ENCODE measurements at places on chromosomes 2 and 18. TPM values are rescaled to one million over a fixed set of nuclear protein-coding genes. Genes with fewer than 3 reads are reported as not detected.

- DNase-seq: no peak
Measured at GRCh38 chr18:34002130-34002529, 222.6 kb downstream of the NOL4 start.

The FOXD4L1 gene
- total RNA-seq: 0.23 TPM

DNA sequence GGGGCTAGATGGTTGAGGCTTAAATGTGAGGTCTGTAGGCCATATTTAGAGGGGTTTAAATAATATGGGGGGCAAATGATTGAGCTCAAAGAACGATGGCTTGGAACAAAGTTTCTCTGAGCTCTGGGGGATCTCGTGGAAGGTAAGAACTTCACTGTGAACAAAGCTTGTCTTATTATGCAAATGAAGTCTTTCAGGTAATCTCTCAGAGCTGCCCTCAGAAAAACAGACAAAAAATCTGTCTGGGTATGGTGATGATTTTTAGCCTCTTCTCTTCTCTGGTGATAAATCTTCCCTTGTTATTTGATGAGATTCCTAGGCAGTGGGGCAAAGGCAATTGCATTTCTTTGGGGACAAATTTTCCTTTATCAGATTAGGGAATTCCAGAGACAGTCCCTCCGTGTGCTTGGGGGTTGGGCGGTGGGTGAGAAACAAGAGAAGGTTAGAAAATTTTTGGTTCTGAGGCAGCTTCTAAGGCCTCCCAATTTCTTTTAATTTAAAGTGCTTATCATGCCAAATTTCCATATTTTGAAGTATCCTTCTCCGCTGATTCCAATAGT is 760.4 kb downstream of the TSN start:
- no peak for DNase-seq

DNA sequence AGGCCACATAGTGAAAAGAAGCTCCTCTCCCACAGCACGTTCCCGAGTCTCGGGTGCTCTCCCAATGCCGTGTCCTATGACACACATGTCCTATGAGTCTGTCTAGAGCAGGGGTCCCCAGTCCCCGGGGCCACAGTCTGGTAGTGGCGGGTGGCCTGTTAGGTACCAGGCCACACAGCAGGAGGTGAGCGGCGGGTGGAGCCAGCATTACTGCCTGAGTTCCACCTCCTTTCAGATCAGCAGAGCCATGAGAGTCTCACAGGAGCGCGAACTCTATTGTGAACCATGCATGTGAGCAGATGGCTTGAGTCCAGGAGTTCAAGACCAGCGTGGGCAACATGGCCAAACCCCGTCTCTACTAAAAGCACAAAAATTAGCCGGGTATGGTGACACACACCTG is 112.6 kb downstream of the ZBTB7C start:
- DNase-seq: no peak

The MPP4 gene
- not detected for total RNA-seq

GRCh38 chr2:219079417-219079816 is 18.7 kb upstream of the IHH start:
- no peak for DNase-seq

GRCh38 chr18:41378598-41378997 is 576.4 kb upstream of the PIK3C3 start:
- DNase-seq: no peak

DNA sequence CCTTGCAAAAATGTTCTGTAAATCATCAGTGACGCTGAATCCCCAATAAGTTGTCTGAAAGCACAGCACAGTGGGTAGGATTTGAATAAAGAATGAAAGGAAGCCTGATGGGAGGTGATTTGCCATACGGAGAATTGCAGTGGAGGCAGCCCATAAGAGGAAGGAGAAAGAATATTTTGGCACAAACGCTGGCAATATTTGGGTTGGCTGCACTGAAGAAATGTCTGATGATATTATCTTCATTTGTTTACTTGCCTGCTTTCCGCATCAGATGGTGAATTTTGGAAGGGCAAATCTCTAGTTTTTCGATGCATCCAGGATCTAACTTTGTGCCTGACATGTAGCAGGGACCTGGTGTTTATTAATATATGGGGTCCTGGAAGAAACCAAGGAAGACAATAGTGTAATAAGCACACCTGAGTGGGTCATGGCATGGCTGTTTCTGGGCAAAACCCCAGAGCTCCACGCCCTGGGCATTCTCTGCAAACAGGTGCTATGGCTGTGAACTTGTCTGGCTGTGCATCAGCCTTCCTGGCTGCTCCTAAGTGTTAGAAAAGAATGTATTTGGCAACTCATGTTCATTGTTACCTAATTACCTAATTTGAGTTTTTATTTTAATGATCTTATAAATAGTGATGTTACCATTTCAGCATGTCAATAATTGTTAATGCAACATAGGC is 5.9 kb downstream of the GALR1 start:
- no peak for DNase-seq

DNA sequence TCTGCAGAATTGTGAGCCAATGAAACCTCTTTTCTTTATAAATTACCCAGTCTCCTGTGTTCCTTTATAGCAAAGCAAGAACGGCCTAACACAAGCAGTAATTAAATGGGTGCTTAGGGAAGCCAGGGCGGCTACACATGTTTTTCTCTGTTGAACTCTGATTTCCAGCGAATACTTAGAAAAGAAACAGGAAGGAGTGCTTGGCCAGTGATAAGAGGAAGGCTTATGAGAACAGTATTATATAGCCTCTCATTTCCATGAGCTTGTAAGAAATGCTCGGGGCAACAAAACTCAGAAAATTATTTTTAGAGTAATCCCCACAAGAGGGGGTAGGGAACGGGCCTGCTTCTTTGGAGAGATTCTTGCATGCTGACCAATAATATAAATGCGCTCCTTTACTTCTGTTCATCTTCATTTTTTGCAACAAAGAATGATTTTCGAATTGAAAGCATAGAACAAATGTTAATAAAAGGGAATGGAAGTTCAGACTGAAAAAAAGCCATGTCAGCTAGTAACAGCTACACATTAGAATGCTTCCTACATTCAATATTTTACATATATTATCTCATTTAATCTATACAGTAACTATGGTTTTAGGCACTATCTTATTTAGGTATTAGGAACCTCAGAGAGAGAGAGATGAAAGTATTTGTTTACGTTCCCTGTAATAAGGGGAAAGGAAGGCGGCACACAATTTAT is 49.7 kb upstream of the CCDC85A start:
- no peak for DNase-seq

GRCh38 chr2:7749895-7750559 is 832.8 kb downstream of the RNF144A start:
- DNase-seq: no peak

DNA sequence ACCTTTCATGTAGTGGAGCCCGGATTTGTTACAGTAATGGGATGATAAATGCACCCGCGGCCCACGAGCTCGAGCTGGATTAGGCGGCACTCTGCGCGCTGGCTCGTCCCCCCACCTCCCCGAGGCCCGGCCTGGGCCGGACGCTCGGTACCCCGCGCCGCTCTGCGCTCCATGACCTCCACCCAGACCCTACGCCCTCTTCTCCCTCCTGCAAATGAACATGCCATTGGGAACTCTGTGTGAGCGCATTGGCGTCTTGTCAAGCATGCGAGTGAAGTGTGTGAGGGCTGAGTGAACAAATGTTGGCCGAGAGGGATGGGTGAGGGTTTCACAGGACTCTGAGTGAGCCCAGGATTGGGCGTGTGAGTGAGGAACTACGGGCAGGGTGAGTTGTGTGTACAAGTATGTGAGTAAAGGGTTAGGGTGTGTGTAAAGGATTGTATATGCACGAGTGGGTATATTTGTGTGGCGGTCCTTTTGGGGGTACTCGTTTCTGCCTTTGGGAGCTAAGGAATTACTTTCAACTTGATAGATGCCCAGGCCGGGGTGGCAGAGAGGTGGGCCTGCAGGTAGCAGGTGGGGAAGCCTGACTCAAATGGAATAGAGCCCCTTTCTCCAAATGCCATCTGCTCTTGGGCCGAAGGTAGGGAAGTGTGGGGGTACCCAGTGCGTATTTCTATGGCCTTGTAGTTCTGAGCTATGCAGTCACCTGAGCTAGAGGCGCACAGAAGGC is 2.9 kb upstream of the EN1 start:
- DNase-seq: no peak

GRCh38 chr2:205858881-205859441 is 176.7 kb downstream of the NRP2 start:
- no peak for DNase-seq

GRCh38 chr2:62141142-62141740 is 54.7 kb upstream of the B3GNT2 start:
- DNase-seq: no peak

DNA sequence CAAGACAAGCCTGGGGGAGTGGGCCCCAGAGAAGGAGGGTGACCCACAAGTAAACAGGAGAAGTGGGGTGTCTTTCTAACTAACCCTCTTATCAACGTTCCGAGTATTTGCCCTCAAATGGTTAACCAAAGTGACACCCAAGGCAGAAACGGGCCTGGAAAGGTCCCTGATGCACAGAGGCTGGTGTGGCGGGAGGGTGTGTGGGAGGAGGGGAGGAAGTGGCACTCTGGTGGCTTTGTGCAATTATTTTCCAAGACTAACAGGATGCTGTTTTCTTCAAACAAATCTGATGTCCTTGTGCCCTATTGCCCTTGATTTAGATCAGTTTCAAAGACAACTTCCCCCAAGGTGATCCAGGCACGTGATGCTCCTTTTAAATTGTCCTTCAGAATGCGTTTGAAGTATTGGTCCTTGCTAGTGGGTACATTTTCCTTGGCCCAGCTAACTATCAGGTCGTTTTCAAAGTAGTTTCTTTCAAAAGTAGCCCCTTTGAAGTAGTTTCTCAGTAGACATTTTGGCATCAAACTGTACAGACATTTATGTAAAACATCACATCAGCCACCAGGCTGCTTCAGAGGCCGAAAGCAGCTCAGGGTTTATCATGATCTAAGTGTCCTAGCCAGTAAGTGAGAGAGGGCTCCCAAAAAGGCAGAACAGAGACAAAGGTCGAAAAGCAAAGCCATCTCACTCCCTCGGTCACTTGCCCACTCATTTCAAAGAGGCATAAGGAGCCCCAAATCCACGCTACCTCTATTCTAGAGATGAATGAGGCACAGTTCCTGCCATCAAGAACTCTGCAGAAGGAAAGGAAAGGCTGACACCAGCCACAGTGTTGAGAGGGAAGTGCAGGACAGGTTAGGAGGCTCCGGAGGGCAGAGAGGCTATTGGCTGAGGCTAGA is 371.1 kb upstream of the ID2 start:
- no peak for DNase-seq

The KLHL29 gene
- total RNA-seq: 3.2 TPM

DNA sequence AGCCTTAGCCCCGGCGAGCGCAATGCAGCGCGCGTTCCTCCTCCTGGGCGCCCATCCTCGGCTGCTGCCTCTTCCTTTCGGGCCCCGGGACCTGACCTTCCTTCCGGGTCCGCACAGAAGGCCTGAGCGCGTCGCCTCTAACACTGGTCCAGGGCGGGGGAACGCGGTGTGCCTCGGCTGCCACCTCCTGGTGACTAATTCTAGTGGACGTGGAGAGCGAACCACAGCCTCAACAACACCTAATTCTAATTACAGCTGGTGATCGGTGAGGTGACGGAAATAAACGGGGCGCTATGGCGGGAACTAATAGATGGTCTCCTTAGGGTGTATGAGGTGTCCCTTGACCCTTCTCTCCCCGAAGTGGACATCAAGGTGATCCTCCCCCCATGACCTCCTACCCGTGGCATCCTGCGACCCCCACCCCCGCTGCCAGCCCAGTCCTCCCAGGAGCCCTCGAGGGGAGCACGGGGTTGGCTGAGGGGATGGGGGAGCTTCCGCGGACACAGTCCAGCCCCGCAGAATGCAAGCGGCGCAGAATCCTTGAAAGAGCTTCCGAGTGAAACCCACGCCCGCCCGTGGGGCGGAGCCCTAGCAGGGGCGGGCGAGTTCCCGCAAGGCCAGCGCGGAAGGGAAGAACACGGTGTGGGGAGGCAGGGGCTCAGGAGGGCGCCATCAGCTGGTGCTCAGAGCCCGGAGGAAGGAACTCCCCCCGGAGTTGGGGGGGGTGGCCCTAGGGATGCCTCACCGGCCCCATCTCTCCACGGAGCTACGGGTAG is 12.8 kb upstream of the HMSD start:
- peak; percentile 58 for DNase-seq

DNA sequence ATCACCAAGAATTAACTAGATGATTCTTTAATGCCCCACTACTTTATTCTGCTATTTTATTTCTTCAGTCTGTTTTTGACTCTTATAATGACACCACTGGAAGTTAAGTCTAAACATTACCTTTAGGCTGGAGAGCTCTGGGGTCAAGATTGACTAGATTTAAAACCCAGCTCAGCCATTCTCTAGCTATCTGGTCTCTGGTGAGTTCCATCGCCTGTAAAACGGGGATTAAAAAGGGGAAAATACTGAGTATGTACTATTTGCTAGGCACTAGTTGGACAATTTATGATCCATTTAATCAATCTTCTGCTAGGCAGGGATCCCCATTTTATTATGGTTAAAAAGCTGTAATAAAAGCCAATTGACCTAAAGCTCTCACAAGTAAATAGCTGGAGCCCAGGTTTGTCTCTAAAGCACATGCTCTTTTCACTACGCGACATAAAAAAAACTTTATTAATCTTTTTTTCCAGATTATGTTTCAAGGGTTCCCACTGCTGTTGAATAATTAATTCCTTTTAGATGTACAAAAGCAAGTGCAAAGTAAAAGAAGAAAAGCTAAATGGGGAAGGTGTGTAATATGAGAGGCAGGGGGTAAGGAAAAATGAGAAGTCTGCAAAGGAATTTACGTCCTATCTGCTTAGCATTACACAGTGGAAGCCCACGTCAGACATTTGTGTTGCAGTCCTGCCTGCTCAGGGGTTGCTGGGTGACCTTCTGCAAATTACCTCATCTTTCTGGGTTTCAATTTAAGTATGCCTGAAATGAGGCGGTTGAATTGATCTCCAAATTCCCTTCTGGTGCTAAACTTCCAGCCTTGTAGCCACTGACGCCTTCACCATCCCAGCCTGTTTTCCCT is 918 bp upstream of the NABP1 start:
- DNase-seq: no peak

The UGT1A8 gene
- total RNA-seq: not detected

The CCBE1 gene
- total RNA-seq: 109 TPM

DNA sequence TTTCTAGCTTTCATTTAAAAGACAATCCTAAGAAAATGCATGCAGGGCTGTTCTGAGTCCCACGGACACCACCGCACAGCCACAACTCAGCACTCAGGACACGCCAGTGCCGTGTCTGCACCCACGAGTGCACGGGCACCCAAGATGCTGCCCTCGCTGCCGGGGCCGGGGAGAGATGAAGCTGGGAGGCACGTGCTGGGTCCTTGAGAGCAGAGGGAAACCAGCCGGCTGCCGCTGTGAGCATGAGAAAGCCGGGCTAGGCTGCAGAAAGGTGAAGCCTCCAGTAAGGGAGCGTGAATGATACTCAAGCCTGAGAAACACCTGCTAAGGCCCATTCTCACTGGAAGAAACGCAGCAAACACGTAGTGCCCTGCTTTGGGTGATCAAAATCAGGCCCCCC is 4.8 kb downstream of the COPS9 start:
- peak; percentile 13 for DNase-seq

The ARL4C gene
- total RNA-seq: 9.3 TPM

All from ovary (tissue), 10 donors.